Activated CD8-positive, alpha-beta memory T cell treated with anti-CD3 and anti-CD28 coated beads, Interleukin-2, amount 10 ng/mL, durations not matched to agents 7 days and 5 days (primary cell): ENCODE measurements at places on chromosomes 1 and 21. TPM values are rescaled to one million over a fixed set of nuclear protein-coding genes. Genes with fewer than 3 reads are reported as not detected.

DNA sequence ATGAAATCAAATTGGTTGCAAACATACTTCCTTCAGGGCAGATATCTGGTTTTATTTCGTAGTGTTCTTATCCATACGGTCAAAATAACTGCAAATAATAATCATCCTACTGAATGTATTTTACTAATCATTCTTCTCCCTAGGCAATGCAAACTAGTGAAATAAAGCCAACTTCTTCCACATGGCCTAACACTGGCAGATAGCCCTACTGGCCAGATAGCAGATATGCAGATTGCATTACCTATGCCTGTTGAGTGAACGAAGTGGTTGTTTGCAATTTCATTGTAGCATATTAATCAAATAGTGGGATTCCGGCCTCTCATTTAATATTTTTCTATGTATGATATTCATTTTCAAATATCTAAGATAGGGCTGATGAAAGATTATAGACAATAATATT, 116.2 kb downstream of the CENPF start:
- H3K4me3 ChIP-seq = no peak overlapping the region
- H3K27me3 ChIP-seq = no peaks in the 10 kb centered on the region
- no peaks in the 10 kb centered on the region for H3K4me1 ChIP-seq
- no peak overlapping the region for H3K27ac ChIP-seq

The MFAP2 gene
- not detected for total RNA-seq

- H3K27me3 ChIP-seq = no peaks in the 10 kb centered on the region
- DNase-seq = no peak
- H3K4me3 ChIP-seq = no peak overlapping the region
- H3K4me1 ChIP-seq = no peaks in the 10 kb centered on the region
Measured at GRCh38 chr21:46538262-46538661, 66.6 kb downstream of the S100B start.

DNA sequence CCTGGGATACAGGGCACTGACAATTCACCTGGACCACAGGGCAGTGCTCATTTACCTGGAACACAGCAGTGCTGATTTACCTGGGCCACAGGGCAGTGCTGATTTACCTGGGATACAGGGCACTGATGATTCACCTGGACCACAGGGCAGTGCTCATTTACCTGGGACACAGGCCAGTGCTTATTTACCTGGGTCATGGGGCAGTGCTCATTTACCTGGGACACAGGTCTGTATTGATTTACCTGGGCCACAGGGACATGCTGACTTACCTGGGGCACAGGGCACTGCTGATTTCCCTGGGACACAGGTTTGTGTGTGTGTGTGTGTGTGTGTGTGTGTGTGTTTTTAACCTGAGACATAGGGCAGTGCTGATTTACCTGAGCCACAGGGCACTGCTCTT, 261.7 kb downstream of the MATN1 start:
- no peak for DNase-seq
- H3K4me3 ChIP-seq = no peak overlapping the region
- H3K27ac ChIP-seq = no peak overlapping the region

The PPFIA4 gene
- total RNA-seq = 4.6 TPM

The HCN3 gene
- 5.4 TPM for total RNA-seq

The LDLRAD1 gene
- total RNA-seq = not detected

DNA sequence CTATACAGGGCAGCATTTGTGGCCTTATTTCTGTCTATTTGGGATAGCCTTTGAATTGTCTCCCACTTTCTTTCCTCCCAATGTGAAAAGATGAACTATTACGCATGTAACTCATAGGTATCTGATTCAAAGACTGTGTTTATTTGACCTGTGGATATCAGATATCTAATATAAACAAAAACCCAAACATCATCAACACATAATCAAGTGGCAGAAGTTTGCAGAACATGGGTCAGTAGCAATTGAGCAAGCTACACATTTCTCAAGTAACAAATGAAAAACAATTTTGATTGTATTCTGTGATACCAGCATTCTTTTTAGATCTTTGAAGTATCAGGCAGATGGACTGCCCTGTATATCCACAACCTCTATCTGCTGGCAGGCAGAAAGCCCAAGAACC, 490.5 kb upstream of the ADGRL2 start:
- no peak overlapping the region for H3K27ac ChIP-seq
- no peaks in the 10 kb centered on the region for H3K36me3 ChIP-seq
- H3K4me3 ChIP-seq = no peak overlapping the region
- H3K27me3 ChIP-seq = no peaks in the 10 kb centered on the region

DNA sequence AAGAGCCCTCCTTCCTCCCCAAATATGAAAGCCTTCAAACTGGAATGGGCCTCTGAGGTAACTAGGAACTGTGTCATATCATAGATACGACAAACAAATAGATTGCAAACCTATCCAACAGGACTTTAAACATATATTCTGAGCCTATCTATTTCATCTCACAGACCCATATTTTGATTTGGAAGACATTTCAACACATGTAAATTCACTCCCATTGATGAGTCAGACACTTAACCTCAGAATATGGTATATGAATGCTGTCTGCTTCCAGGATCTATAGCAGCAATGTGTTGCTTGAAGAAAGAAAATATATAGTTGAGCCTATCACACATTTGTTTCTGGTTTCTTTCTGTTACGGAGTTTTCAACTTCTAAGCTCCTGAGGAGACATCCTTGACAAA, 221.9 kb upstream of the SAMSN1 start:
- H3K36me3 ChIP-seq = peaks cover 2% of the 10 kb centered on the region
- H3K4me3 ChIP-seq = no peak overlapping the region
- DNase-seq = no peak
- no peaks in the 10 kb centered on the region for H3K4me1 ChIP-seq

- H3K4me1 ChIP-seq = no peaks in the 10 kb centered on the region
Measured at GRCh38 chr1:82934074-82934473, 1064.9 kb downstream of the TTLL7 start.

The HEYL gene
- not detected for total RNA-seq

GRCh38 chr1:47104816-47105215, 32.4 kb upstream of the CYP4A22 start:
- no peak overlapping the region for H3K27ac ChIP-seq
- DNase-seq = no peak
- H3K36me3 ChIP-seq = no peaks in the 10 kb centered on the region
- no peak overlapping the region for H3K4me3 ChIP-seq

The SLC16A4 gene
- total RNA-seq = 0.14 TPM

- no peaks in the 10 kb centered on the region for H3K4me1 ChIP-seq
- H3K27me3 ChIP-seq = no peaks in the 10 kb centered on the region
Measured at GRCh38 chr21:18041012-18041411, 203.6 kb upstream of the CHODL start.

DNA sequence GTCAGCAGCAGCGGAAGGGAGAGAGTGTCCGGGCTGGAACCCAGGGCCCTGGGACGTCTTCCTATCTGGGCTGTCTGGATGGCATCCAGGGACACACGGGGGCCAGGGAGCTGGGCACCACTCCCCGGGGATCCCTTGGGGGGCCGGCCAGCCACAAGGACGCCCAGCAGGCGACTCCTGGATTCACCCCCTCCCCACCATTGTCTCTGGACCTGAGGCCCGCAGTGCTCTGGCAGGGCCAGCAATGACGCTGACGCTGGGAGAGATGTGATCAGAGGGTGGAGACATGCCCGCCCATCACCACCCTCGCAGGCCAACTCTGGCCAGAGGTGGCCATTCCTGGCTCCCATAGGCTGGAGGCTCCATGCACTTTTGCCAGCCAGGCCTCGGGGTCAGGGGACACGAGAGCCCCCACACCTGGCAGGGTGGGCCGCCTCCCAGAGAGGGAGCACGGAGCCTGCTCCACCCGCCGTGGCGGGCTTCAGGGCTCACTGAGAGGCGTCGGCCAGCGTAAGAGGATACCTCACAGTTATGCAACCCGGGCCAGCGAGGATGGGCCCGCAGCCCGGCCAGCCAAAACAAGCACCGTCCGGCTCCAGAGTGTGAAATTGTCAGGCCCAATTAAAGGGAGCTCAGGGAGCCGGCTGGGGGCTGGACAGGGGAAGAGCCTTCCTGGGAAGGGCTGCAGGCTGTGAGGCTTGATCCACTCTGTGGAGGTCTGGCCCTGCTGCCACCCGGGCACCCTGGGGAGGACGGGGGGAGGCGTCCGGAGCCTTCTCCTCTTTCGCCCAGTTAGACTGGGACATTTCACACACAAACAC, 10.3 kb downstream of the ACTRT2 start:
- H3K36me3 ChIP-seq = no peaks in the 10 kb centered on the region
- H3K27ac ChIP-seq = no peak overlapping the region
- DNase-seq = no peak
- H3K4me1 ChIP-seq = peaks cover 5% of the 10 kb centered on the region

- H3K27me3 ChIP-seq = no peaks in the 10 kb centered on the region
- peak overlapping the region; percentile 52 for H3K27ac ChIP-seq
- no peak overlapping the region for H3K4me3 ChIP-seq
- peaks cover 69% of the 10 kb centered on the region for H3K4me1 ChIP-seq
Measured at GRCh38 chr1:117665556-117666270, 59.9 kb downstream of the TENT5C start.

The PDZK1IP1 gene
- total RNA-seq = not detected

The KCNQ4 gene
- 0.12 TPM for total RNA-seq

DNA sequence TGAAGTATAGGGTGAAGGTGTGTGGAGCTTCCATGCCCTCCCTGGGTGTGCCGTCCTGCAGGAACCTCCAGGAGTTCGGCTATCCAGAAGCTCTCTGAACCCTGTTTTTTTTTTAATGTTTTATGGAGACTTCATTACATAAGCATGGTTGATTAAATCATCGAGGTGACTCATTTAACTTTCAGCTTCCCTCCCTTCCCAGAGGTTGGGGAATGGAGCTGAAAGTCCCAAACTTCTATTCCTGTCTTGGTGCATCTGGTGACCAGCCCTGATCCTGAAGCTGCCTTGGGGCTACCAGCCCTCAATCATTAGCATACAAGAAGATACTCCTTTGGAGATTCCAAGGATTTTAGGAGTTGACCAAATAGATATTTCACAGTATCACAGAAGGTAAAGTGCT, 9.5 kb downstream of the RRP15 start:
- H3K4me1 ChIP-seq = peaks cover 3% of the 10 kb centered on the region
- no peak overlapping the region for H3K27ac ChIP-seq
- no peak for DNase-seq

GRCh38 chr1:243748227-243748626, 101.8 kb downstream of the AKT3 start:
- no peaks in the 10 kb centered on the region for H3K27me3 ChIP-seq
- no peak overlapping the region for H3K27ac ChIP-seq
- H3K4me1 ChIP-seq = peaks cover 3% of the 10 kb centered on the region

DNA sequence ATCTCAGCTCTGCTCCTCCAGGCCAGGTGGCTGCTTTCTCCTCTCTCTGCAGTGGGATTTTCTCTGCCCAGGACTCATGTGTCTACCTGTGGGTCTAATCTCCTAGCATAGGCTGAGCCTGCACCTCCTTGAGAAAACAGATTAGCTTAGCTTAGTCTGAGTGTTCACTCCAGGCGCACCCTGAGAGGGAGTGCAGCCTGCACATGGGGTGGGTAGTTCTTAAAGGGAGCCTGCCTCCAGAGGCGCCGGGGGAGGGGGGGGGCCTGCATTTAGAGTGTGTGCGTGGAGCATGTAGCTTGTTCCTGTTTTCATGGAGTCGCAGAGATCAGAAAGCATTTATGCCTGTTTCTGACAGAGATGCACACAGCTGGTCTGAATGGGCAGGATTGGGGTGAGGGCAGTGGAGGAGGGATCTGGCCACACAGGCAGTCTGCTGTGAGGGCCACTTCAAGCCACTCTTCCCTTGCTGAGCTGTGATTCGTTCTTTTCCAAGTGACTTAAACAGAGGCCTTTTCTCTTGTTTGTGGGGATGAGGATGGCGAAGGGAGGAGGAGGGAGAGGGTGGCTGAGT, 45.2 kb downstream of the GALNT2 start:
- H3K4me1 ChIP-seq = peaks cover 54% of the 10 kb centered on the region
- no peak overlapping the region for H3K27ac ChIP-seq
- H3K4me3 ChIP-seq = no peak overlapping the region
- H3K36me3 ChIP-seq = peaks cover 16% of the 10 kb centered on the region
- DNase-seq = no peak
- no peaks in the 10 kb centered on the region for H3K27me3 ChIP-seq

- H3K36me3 ChIP-seq = no peaks in the 10 kb centered on the region
- H3K27me3 ChIP-seq = peaks cover 5% of the 10 kb centered on the region
- no peaks in the 10 kb centered on the region for H3K4me1 ChIP-seq
Measured at GRCh38 chr21:46083791-46084561, 13.9 kb upstream of the COL6A2 start.

GRCh38 chr1:167221738-167222610, 1.3 kb downstream of the POU2F1 start:
- H3K27me3 ChIP-seq = no peaks in the 10 kb centered on the region
- H3K4me3 ChIP-seq = peak overlapping the region; percentile 86
- H3K36me3 ChIP-seq = peaks cover 4% of the 10 kb centered on the region
- H3K27ac ChIP-seq = peak overlapping the region; percentile 97
- peaks cover 43% of the 10 kb centered on the region for H3K4me1 ChIP-seq

DNA sequence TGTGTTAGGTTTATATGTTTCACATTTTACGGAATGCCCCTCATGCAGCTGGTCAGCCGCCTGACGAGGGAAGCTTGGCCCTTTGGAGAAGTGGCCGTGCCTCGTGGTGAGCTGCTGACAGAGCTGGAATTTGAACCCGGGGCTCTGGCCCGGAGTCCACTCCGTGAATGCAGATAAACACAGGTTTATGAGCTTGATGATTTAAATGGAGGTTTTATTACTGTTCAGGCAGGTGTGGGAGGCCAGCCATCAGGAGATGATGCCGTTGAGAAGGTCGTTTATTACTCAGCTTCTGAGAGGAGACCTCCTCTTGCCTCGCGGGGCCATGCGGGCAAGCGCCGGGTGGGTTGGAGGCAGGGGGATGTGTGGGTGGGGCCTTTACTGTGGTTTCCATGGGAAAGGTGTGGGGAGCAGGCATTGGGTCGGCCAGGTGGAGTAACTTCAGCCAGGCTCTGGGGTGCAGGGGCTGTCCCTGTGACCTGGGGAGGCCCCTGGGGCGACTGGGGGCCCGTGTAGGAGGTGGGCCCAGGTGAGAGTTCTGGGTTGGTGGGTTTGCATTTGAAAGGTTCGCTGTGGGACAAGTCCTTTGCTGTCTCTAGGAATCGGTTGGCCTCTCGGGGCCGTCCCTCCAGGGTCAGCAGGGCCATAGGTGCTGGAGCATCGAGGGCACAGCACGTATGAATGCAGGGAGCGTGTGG, 22.0 kb downstream of the PRKCZ start:
- no peaks in the 10 kb centered on the region for H3K4me1 ChIP-seq
- H3K27me3 ChIP-seq = no peaks in the 10 kb centered on the region
- peaks cover 5% of the 10 kb centered on the region for H3K36me3 ChIP-seq
- no peak for DNase-seq

The CNR2 gene
- 0.47 TPM for total RNA-seq

- no peak overlapping the region for H3K4me3 ChIP-seq
- H3K36me3 ChIP-seq = no peaks in the 10 kb centered on the region
- no peak for DNase-seq
- no peaks in the 10 kb centered on the region for H3K4me1 ChIP-seq
- H3K27me3 ChIP-seq = no peaks in the 10 kb centered on the region
- H3K27ac ChIP-seq = no peak overlapping the region
Measured at GRCh38 chr21:21401444-21401843, 403.2 kb downstream of the NCAM2 start.

- no peak overlapping the region for H3K4me3 ChIP-seq
- peaks cover 4% of the 10 kb centered on the region for H3K27me3 ChIP-seq
- H3K27ac ChIP-seq = no peak overlapping the region
- H3K36me3 ChIP-seq = no peaks in the 10 kb centered on the region
- no peak for DNase-seq
Measured at GRCh38 chr1:117826540-117827078, 102.8 kb downstream of the GDAP2 start.

The TRIM46 gene
- 11.2 TPM for total RNA-seq

GRCh38 chr1:227793948-227794816, 21.3 kb upstream of the PRSS38 start:
- H3K36me3 ChIP-seq = no peaks in the 10 kb centered on the region
- H3K27me3 ChIP-seq = peaks cover 6% of the 10 kb centered on the region
- no peak overlapping the region for H3K27ac ChIP-seq
- H3K4me1 ChIP-seq = no peaks in the 10 kb centered on the region
- DNase-seq = no peak
